ENCODE measurements at places on chromosomes 3 and 15.
A peak's percentile ranks its signal among the peaks of the same experiment; 100 is the strongest.

- DNase-seq, result no peak
Observed at GRCh38 chr3:101252945-101253344, 67.4 kb downstream of the IMPG2 start.

GRCh38 chr3:37907371-37907770, 45.7 kb downstream of the CTDSPL start:
- DNase-seq, result no peak

DNA sequence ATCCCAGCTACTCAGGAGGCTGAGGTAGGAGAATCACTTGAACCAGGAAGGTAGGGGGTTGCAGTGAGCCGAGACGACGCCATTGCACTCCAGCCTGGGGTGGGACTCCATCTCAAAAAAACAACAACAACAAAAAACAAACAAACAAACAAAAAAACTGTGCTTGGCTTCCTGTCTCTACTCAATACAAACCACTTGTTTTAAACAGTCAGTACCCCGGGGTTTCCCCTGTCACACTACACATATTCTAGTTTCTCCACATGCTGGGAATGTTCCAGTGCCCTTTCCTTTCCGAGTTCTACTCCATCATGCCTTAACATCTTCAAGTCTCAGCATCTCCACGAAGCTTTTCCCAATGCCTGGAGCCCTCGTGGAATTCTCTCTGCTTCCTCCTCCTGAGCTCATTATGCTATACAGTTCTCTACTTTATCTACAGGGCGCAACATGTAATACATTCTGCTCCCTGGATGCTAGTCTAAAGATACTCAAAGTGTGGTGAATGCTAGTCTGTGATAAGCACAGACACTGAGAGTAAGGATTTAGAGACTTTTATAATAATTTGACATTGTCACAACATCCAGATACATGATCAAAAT, 7.8 kb downstream of the EMC3 start:
- DNase-seq, result no peak

GRCh38 chr3:16204751-16205150, 30.3 kb downstream of the GALNT15 start:
- no peak for DNase-seq

- peak; percentile 33 for DNase-seq
Observed at GRCh38 chr15:56835718-56836171, 82.7 kb upstream of the TCF12 start.

DNA sequence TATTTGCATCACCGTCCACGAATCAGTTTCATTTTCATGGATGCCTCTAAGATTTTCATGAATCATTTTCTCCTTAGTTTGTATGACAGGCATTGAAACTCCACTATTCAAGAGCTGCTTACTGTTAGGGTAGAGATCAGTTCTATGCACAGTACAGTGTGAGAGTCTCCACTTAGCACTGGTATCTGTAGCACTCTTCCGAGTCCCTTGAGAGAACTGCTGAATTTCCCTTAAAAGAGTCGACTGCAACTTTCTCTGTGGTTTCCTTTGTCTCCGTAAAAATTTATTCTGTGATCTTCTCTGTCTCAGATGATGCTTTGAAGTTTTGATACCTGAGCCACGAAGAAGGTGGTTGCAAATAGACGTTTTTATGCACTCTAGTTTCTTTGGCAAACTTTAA, 14.8 kb downstream of the GTPBP8 start:
- DNase-seq, result no peak

- DNase-seq, result peak; percentile 78
Observed at GRCh38 chr3:142315083-142315482, 89.7 kb upstream of the GK5 start.

DNA sequence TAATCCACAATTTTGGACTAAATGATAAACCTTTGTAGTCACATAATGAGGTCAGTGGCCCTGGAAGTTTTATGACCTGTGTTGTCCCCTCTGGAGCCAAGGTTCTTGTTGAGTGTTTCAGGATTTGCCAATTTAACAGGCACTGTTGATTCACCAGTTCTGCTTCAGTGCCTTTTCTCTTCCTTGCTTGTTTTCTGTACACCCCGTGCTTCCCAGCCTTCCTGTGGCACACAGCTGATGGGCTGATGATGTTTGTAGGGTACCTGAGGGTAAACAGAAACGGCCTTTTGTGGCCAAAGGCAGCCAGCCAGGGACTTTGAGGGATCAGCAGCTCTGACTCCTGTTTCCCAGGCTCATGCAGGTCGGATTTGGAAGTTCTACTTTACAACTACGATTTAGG, 13.3 kb downstream of the GYG1 start:
- DNase-seq, result peak; percentile 51

- DNase-seq, result no peak
Observed at GRCh38 chr3:48431224-48432029, 1.5 kb upstream of the PLXNB1 start.

- no peak for DNase-seq
Observed at GRCh38 chr3:150344079-150344759, 63.9 kb upstream of the TSC22D2 start.

DNA sequence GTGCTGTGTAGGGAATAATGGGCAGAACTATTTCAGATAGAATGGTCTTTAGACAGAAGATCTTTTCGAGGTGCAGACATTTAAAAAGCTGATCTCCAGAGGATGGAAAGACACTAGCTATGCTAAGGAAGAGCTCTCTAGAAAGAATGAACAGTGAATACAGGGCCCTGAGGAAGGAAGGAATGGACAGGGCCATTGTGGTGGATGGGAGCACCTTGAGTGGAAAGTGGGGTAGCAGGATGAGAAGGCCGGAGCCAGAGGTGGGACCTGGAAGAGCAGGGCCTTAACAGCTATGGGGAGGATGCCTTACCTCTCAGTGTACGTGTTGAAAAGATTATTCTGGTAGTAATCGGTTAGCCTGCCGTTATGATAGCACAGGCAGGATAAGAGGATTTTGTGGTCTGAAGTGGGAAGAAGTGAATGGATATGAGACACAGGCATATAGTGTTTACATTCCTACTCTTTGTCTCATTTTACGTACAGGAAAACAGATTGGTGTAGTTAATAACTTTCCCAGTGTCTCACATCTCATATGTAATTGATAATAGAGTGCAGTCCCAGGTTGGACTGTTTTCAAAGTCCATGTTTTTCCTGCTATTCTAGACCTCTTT, 172.4 kb downstream of the KLHL25 start:
- DNase-seq, result peak; percentile 83

GRCh38 chr3:115448851-115449250, 174.5 kb upstream of the GAP43 start:
- DNase-seq, result peak; percentile 18

GRCh38 chr3:30918761-30919160, 24.3 kb upstream of the GADL1 start:
- no peak for DNase-seq

GRCh38 chr3:173092038-173092437, 49.0 kb downstream of the SPATA16 start:
- no peak for DNase-seq

GRCh38 chr15:73946046-73946721, 19.9 kb downstream of the LOXL1 start:
- no peak for DNase-seq

- DNase-seq, result no peak
Observed at GRCh38 chr15:98646546-98647025, 1.8 kb upstream of the IGF1R start.

DNA sequence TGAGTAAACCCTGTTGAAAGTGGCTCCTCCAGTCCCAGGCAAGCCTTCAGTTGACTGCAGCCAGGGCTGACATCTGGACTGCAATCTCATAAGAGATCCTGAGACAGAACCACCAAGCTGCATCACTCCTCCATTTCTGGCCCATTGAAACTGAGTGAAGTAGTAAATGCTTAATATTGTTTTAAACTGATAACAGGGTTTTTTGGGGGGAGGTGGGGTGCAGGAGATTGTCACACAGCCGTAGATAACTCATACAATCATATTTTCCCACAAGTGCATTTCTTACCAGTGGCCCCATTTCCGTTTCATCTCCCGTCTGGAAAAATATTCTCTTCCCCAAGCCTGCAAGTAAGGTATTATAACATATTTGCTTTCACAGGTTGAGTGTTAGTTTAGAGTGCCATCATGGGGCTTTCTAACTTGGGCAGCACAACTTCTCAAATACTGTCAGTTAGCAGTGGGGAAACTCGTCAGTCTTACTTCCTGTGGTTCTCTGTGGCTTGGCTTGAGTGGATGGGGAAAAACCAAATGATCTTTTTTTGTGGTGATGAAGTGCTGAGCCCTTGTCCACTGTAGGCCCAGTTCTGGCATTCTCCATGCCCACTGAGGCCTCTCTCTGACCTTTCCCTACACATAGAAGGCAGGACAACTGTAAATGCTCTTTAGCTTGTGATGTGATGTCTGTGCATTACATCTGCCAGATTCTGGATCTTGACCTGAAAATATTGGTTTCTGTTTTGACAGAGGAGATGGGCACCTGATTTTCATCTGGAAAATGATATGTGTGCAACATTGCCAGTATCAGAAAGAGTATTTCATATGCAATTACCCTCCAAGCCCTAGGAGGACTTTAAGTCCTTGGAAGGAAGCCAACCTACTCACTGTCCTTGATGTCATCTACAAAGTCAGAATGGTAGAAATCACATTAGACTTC, 90.1 kb upstream of the BHLHE40 start:
- peak; percentile 8 for DNase-seq

GRCh38 chr15:59013246-59013873, 25.9 kb downstream of the RNF111 start:
- DNase-seq, result peak; percentile 24

- DNase-seq, result no peak
Observed at GRCh38 chr3:37519661-37520060, 342.0 kb upstream of the CTDSPL start.

- no peak for DNase-seq
Observed at GRCh38 chr3:61901496-61901895, 340.1 kb downstream of the PTPRG start.

DNA sequence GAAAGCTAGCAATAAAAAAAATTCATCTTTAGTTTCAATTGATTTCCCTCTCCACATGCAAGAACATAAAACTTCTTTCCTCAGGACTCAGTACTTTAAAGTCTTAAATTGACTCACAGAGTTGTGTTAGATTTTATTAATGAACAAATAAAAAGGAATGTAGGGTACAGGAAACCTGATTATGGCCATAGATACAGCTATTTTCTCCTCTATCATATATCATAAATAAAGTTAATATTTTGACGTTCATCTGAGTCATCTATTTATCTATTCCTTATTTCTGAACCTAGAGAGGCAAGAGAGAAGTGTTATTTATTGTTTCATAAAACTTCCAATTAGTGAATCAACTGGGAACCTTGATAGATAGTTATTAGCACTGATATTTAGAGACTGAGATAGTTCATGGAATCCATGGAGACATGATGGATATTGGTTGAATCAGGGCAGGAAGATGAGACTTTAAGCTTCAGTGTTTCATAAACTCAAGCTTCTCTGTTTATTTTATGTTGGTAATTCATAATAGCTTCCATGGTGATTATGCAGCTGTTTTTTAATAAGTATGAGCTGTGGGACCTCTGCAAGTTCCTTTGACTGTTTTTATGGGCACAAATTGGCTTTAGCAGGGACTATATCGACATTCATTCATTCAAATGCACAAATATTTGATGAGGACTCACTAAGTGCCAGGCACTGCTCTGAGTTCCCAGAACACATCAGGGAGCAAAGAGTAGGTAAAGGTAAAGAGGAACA, 143.5 kb upstream of the TGFBR2 start:
- DNase-seq, result no peak

GRCh38 chr15:32659340-32660155, 18.0 kb downstream of the SCG5 start:
- DNase-seq, result peak; percentile 78

- no peak for DNase-seq
Observed at GRCh38 chr3:7700539-7700938, 801.1 kb upstream of the LMCD1 start.

- peak; percentile 17 for DNase-seq
Observed at GRCh38 chr3:101077361-101078011, 84.3 kb upstream of the ABI3BP start.

- DNase-seq, result no peak
Observed at GRCh38 chr15:71338827-71339542, 223.7 kb downstream of the THSD4 start.

- peak; percentile 14 for DNase-seq
Observed at GRCh38 chr3:61530355-61530754, 31.0 kb upstream of the PTPRG start.

DNA sequence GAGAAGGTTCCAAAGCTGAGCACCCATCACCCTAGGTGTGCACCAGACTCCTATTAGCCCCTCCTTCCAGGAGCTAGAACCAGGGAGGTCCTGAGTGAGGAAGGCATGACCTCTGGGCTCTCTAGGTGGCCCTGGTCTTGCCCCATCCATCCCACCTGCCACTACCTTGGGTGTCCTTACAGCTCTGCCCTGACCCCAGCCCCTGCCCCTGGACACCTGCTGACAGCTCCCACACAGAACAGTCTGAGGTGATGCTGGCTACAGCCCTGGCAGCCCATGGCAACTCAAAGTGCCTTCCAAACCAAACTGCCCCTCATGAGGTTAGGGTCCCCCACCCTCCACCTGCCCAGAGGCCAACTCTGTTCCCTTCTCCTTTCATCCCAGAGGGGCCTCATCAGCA, 37.2 kb downstream of the GOLGA6A start:
- DNase-seq, result no peak

- DNase-seq, result no peak
Observed at GRCh38 chr15:54482251-54482650, 504.0 kb downstream of the UNC13C start.

Measured in AG10803 (cell line).